Right ventricle myocardium inferior (tissue), 1 donor: ENCODE measurements at places on chromosomes 4 and X.

- DNase-seq, result no peak
Observed at GRCh38 chr4:54400802-54401201, 171.7 kb downstream of the PDGFRA start.

DNA sequence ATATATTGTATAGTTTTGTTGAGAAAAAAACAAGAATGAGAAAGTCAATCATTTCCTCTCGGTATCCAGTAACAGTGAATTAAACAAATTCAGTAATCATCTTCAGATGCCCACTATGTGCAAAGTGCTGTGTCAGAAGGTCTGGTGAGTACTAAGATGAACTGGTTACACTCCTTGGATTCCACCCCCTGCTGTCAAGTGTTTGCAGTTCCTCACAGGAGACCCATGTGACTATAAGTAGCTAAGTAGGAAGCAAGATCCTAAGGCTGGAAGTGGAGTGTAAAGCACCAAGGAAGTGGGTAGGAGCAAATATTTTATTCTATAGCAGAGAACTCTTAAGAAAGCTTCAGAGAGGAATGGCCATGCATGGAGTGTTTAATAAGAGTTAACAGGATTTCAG is 73.6 kb downstream of the SNX25 start:
- DNase-seq, result no peak

GRCh38 chr4:38223782-38224236 is 263.6 kb downstream of the PTTG2 start:
- no peak for DNase-seq

DNA sequence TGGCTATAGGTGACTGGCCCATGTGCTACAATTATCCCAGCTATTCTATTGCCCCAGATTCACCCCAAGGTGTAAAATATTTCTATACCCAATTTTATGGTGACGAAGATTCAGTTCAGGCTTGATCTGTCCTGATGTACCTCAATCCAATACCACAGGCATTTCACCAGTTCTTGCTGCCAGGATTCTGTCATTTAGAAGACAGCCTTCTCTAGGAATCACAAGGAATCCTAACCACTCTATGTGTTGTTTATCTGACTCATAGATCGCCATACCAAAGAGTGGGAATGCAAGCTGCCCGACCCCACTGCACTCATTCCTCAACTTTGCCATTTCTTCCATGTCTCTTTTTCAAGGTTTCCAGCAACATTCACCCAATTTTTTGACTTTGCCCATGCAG is 355.0 kb upstream of the EMCN start:
- no peak for DNase-seq

GRCh38 chrX:20712811-20713210 is 446.1 kb upstream of the RPS6KA3 start:
- DNase-seq, result no peak

GRCh38 chr4:131348263-131348662 is 1800.8 kb upstream of the PCDH10 start:
- no peak for DNase-seq

DNA sequence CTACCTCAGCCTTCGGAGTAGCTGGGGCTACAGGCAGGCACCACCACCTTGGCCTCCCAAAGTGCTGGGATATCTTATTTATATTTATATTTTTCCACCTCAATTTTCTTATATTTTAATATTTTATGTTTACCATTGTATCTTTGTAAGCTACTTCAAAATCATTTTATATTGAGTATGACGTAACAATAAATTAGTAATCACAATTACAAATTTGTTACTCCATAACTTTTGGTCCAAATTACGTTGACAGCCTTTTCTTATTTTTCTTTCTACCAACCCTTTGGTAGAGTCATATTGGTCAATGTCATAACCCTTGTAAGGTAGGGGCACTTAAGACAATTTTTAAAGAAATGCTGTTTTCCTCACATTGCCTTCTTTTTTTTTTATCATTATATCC is 104.0 kb upstream of the H2AZ1 start:
- no peak for DNase-seq

DNA sequence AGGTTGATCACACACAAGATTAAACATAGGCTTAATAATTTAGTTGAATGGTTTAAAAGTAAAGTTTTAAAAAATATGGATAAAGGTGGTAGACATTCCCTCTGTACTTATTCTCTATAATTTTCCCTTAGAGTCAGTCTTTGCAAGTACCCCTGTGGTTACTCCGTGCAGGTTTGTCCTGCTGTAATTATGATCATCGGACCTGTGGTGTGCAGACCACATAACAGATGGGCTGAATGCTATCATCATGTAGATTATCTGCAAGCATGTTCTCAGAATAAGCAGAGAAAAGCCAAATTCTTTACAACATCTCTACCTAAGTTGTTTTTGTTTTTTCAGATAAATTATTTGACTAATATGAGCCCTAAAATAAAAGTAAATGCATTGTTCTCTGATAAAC is 146.8 kb downstream of the FSTL5 start:
- DNase-seq, result no peak

- DNase-seq, result no peak
Observed at GRCh38 chr4:186808630-186809018, 85.0 kb upstream of the FAT1 start.

DNA sequence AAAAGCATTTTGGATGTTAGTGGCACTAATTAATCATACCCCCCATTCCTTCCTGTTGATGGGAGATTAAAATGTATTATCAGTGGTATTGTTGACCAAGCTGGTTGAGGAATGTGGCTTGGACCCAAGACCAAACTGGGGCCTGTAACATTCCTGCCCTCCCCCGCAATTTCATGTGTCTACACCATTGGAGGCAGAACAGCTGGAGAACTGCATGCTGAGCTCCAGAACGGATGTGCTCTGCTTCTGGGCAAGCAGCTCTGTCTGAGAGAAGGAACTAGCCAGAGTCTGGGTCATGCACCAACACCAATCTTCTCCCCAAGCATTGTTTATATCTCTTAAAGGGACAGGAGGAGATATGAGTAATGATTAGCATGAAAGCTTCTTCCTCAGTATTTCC is 185.5 kb downstream of the CEP135 start:
- no peak for DNase-seq

GRCh38 chr4:156173486-156173885 is 219.8 kb upstream of the CTSO start:
- no peak for DNase-seq

DNA sequence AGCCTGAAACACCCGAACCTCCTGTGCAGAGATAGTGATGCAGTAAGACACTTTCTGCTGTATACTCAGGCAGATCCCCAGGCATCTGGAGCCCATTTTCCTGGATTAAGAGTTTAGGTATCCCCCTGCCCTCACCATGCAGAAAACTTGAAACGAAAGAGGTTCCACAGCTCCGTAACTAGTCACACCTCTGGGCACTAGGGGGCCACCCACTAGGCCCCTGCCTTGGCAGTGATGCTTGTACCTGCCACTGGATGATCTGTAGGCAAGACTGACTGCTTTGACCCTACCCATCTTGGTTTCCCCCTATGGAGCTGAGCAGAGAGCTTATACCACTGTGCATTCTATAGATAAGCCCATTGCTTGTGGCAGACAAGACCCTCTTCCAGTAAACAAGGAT is 940.6 kb downstream of the PCDH19 start:
- DNase-seq, result no peak

- DNase-seq, result no peak
Observed at GRCh38 chr4:76607846-76608245, 172.8 kb downstream of the SHROOM3 start.

DNA sequence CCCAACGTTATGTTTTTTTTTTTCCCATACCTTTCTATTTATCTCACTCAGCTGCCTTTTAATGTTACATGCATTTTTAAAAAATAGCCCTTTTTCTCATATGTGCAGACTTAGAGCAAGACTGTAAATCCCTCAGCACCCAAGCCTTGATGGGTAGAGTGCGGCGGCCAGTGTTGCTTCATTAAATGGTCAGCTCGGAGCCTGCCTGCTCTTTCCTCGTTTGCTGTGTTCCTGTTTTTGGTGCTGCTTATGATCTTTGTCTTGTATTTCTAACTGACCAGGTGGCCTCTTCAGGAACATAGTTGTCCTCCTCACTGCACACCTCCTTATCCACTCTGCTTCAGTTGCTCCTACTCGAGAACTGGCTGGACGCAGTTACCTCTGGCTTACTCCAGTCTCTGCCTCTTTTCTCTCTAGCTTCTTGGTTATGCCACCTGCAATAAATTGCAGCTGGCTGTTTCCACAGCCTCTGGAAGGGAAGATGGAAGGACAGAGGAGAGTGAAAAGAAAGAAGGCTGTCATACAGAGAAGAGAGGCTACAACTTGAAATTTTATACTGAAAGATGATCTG is 10.7 kb downstream of the RBPJ start:
- no peak for DNase-seq

DNA sequence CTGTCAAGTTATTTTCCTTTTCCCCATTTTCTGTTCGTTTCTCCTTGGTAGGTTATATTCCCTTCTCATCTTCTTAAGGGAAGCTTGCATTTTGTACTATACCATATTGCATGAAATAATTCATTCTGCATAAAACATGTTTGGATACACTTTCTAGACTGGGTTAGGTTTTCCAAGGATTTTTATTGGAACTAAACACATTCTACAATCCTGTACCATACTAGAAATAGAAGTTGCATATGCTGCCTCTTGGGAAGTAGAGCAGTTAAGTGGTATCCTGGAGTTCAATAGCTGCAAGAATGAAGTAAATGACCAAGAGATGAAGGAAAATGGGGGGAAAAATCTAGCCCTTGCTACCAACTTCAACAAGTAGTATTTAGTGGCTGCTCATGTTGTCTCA is 393.7 kb upstream of the SLIT2 start:
- DNase-seq, result no peak

GRCh38 chrX:97401154-97401553 is 517.4 kb downstream of the RPA4 start:
- no peak for DNase-seq

- DNase-seq, result no peak
Observed at GRCh38 chrX:45745479-45745878, 544.8 kb upstream of the DIPK2B start.

- no peak for DNase-seq
Observed at GRCh38 chrX:13506574-13506973, 62.8 kb upstream of the EGFL6 start.

- no peak for DNase-seq
Observed at GRCh38 chrX:57445076-57445475, 146.7 kb upstream of the ZXDB start.

GRCh38 chrX:139246295-139246694 is 284.2 kb upstream of the F9 start:
- no peak for DNase-seq

DNA sequence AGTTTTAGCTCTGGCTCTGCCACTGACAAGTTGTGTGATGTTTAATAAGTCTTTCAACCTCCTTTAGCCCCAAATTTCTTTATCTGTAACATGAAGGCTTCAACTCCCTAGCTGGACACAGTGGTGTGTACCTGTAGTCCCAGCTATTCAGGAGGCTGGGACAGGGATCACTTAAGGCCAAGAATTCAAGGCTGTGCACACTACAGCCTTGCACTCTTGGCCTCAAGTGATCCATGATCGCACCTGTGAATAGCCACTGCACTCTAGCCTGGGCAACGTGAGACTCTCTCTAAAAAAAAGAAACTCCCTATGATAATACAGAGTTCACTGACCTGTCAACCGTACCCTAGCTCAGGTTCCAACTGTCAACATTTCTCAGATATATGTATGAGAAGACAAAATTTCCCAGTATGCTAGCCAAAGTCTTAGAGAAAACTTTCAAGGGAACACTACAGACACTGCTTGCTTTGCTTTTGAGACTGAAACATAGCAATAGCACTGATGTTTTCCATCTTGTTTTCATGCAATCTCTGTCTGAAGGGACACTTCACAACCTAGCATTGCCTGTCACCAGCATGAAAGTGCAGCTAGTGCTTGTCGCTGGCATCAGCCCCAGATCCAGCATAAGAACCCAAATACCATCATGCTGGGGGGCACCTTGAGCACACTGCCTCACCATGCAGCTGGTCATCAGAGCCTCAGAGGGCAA is 51.6 kb upstream of the PTPN13 start:
- no peak for DNase-seq

- DNase-seq, result no peak
Observed at GRCh38 chrX:11124112-11124511, 13.0 kb downstream of the HCCS start.

DNA sequence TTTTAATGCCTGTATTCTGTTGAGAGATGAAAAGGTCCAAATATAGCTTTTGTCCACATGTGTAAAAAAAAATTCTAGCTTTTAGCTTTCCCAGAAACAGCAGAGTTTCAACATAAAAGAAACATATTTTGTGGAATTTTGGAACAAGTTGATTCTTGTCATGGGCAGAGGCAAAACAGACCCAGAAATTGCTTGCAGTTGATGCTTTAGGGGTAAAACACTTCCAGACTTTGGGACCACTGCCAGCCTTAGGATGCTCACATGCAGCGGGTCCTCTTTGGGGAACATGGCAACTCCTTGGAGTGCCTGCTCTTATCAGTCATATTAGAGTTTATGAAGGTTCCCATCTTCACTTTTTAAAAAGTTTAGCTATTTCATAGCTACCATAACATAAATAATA is 30.4 kb downstream of the DCLK2 start:
- no peak for DNase-seq

GRCh38 chr4:55397126-55397436 is 1.3 kb downstream of the TMEM165 start:
- no peak for DNase-seq

- no peak for DNase-seq
Observed at GRCh38 chr4:138522366-138522765, 280.2 kb upstream of the SLC7A11 start.

DNA sequence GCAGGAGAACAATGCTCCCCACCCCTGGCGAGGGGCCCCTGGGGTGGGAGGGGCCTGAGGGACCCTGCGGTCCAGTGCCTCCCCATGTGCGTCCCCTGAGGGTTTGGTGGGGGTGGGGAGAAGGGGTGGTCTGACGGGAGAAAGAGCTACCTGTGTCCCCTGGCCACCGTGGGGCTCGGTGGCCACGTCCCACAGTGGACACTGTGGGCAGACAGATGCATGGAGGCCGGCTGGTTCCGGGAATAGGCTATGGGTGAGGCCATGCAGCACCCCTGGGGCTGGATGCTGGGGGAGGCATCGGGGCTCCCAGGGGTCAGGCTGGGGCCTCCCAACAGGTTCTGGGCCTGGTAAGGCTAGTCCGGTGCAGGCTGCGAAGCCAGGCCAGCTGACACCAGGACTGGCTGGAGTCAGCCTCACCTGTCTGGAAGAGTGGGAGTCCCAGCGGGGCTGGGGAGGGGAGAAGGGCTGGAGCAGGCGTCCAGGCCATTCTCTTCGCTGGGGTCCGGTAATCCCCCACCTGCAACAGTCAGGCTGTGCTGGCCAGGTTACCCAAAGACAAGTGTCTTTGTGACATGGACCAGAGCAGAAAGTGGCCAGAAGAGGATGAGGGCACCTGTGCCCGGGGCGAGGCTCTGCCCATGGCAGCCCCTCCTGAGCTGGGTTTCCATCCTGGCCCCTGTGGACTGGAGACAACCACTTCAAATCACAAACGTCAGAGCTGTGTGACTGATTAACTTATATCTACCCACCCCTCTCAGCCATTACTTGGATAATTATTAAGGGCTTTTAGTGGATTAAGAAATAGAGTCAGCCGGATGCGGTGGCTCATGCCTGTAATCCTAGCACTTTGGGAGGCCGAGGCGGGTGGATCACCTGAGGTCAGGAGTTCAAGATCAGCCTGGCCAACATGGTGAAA is 1.4 kb upstream of the FAM53A start:
- DNase-seq, result peak; percentile 59

GRCh38 chr4:27082776-27083175 is 222.1 kb downstream of the STIM2 start:
- DNase-seq, result no peak
